8988T (cell line): ENCODE measurements at places on chromosomes 1 and 21.

- no peak for DNase-seq
Observed at GRCh38 chr1:94110946-94111740, 9.8 kb downstream of the ABCA4 start.

GRCh38 chr1:35876988-35877387, 6.0 kb upstream of the AGO1 start:
- DNase-seq, result no peak

DNA sequence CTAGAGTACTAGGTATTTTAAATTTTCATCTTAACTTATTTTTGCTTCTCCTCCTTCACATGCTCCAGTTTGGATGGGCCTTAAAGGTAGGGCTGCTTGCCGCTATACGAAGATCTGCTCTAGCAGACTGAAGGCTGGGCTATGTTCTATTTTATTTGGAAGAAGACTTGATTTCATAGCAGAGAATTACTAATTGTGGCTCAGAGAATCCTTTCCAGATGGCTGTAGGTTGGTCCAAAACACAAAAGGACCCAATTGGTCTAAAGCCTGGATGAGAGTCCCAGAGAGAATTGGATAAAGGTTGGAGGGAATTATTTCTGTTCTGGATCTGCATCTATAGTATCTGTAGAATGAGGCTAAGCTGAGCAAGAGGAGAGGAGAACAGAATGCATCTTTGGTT, 719.4 kb upstream of the PTBP2 start:
- DNase-seq, result no peak

GRCh38 chr1:44314452-44314851, 40.6 kb downstream of the ERI3 start:
- DNase-seq, result no peak

DNA sequence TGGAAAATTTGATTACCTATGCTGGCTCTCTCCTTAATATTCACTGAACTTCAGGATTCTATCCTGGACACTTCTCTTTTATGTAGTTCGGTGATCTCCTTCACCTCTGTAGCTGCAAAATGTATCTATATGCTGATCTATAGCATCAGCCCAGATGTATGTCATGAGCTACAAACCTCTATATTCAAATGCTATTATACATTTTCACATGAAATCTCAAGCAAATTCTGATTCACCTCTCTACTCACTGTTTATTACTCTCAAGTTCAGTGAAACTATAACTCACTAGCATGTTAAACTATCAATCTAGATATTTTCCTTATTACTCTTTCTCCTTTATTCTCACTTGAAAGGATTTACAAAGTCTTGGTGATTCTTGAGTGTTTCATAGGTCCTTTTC, 52.2 kb downstream of the PTPRC start:
- no peak for DNase-seq

GRCh38 chr1:111906816-111907215, 82.7 kb downstream of the KCND3 start:
- no peak for DNase-seq

- no peak for DNase-seq
Observed at GRCh38 chr1:5725406-5725805, 266.8 kb downstream of the NPHP4 start.

DNA sequence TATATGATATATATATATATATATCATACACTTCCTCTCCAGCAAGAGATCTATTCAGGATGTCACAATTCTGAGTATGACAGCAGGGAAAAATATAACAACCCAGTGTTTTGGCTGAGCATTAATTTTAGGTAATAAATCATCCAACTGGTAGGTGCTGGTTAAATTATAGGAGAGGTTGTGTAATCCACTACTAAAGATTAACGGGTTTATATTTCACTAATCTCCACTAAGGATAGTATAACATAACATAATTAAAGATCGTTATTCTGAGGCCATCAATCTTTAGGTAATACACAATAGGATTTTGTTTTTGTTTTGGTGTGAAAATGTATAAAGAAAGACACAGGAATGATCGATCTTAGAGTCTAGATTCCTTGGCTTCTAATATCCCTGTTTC, 102.2 kb downstream of the COQ8A start:
- DNase-seq, result no peak

GRCh38 chr1:160874935-160875334, 10.0 kb downstream of the ITLN1 start:
- DNase-seq, result no peak
